ENCODE measurements at places on chromosomes 11 and 22.

GRCh38 chr11:118318124-118318523 is 13.6 kb downstream of the CD3E start:
- DNase-seq, result peak; percentile 21

DNA sequence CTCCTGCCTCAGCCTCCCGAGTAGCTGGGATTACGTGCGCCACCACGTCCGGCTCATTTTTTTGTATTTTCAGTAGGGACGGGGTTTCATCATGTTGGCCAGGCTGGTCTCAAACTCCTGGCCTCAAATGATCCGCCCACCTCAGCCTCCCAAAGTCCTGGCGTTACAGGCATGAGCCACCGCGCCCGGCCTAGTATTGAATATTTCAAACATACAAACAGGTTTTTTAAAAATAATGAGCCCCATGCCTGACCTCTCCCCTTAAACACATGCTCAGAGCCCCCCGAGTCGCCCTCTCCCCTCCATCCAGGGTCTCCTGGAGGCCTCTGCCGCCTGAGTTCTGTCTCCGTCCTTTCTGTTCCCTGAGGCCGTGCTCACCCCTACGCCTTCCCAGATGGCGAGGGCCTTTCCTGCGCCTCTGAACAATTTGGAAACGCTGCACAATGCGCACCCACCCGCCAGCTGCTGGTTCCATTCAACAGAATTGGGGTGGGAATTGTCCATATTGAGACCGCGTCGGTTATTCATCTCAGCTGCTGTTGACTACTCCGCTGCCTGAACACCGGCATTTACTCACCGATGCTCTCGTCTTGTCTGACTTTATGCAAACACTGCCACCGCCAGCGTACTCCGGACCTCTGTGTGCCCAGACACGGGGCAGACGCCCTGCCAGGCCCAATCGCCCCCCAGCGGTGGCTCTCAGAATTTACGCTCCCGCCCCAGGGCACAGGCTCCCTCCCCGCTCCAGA is 13.6 kb upstream of the RNH1 start:
- no peak for DNase-seq

DNA sequence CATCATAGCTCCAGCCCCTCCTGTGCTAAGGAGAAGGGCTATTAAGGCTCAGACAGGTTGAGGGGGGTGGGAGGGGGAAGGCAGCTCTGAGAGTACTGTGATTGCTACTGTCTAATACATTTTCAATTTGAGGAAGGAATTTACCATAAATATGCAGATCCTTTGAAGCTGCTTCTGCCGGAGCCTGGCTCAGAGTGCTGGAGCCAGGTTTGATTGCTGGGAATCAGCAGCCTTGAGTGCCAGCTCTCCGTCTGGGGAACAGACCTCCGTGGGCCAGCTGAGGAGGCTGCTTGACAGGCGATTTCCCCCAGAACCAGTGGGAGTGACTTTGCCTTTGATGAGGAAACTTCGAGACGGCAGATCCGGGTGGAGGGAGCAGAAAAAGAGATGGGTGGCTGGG is 141.7 kb upstream of the TBCEL start:
- no peak for DNase-seq

DNA sequence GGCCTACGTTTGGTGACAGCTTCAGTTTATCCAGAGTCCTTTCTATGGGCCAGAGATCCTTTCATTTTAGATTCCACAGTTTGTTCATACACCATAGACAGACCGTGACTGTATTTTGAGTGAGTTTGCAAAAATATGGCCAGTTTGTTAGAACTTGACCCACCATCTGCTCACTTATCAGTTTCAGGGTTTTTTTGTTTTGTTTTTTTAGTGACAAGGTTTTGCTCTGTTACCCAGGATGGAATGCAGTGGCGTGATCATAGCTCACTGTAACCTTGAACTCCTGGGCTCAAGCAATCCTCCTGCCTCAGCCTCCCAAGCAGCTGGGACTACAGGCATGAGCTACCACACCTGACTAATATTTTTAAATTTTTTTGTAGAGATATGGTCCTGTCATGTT is 9.1 kb upstream of the CKAP5 start:
- no peak for DNase-seq

GRCh38 chr11:29162491-29162890 is 854.3 kb downstream of the KCNA4 start:
- DNase-seq, result no peak

- no peak for DNase-seq
Measured at GRCh38 chr11:68266121-68266891, 5.5 kb downstream of the C11orf24 start.

- DNase-seq, result no peak
Measured at GRCh38 chr11:82995754-82996398, 75.8 kb downstream of the RAB30 start.

DNA sequence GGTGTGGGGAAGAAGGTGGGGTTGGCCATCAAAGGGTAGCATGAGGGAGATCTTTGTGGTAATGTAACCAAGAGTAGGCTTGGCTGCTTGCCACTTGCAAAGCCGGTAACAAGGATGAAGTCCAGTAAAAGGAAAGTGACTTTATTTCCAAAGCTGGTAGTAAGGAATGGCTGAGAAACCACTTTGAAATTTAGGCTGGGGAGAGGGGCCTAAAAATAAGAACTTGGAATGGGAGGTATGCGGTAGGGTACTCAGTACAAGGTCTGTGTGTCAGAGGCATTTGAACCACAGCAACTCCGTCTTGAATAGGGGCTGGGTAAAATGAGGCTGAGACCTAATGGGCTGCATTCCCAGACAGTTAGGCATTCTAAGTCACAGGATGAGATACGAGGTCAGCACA is 216.0 kb upstream of the ISX start:
- no peak for DNase-seq

DNA sequence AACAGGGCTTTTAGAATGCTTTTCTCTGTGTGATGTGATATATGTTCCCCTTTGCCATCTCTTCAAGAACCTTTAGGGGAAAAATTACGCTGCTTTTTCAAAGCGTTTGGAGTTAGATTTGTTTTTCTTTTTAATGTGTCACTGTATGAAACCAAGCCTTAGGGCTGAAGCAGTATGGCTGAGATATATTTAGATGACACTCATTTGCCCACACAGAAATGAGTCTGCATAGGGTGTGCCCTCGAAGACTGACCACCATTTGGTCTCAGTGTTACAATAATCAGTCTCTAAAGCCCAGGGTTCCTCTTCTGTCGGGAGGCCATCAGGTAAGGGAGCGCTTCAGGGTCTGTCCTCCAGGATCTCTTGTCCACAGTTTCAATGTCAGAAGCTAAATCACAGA is 213.0 kb upstream of the NCAM1 start:
- no peak for DNase-seq

- DNase-seq, result no peak
Measured at GRCh38 chr11:130109386-130109785, 39.7 kb downstream of the APLP2 start.

DNA sequence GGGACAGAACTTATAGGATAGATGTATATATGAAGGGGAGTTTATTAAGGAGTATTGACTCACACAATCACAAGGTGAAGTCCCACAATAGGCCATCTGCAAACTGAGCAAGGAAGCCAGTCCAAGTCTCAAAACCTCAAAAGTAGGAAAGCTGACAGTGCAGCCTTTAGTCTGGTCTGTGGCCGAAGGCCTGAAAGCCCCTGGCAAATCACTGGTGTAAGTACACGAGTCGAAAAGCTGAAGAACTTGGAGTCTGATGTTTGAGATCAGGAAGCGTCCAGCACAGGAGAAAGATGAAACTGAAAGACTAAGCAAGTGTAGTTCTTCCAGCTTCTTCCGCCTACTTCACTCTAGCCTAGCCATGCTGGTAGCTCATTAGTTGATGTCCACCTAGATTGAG is 799.6 kb upstream of the ARHGAP42 start:
- no peak for DNase-seq

DNA sequence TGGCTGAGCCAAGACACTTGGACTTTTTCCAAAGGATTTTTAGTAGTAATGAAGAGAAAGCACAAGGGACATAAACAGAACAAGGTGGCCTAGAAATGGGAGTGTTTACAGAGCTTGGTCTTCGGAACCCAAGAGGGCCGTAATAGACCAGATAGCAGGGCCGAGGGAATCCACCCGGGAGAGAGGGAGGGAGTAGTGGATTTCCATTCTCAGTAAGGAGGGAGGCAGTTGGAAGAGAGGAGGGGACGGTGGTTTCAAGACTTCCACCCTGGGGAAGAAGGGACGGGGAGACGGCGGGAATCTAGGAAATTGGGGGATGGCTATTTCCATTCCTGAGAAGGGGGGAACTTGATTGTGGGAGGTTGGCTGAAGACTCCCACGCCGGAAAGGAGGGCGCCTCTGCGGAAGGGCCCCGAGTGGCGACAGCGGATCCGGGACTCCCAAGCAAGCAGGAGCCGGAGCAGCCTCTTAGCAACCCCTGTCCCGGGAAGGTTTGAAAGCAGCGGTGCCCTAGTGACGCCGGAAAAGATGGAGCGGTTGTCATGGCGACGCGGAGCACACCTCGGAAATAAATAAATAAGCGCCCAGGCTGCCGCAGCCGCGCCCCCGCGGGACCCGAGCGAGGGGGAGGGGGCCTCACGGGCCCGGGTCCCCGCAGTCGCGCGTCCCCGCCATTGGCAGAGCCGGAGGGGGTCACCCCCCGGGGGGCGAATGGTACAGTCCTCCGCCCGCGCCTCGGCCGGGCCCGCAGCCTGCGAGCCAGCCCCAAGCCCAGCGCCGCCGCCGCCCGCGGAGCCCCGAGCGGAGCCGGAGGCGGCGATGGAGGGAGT is 31.6 kb downstream of the EIF3F start:
- peak; percentile 58 for DNase-seq

DNA sequence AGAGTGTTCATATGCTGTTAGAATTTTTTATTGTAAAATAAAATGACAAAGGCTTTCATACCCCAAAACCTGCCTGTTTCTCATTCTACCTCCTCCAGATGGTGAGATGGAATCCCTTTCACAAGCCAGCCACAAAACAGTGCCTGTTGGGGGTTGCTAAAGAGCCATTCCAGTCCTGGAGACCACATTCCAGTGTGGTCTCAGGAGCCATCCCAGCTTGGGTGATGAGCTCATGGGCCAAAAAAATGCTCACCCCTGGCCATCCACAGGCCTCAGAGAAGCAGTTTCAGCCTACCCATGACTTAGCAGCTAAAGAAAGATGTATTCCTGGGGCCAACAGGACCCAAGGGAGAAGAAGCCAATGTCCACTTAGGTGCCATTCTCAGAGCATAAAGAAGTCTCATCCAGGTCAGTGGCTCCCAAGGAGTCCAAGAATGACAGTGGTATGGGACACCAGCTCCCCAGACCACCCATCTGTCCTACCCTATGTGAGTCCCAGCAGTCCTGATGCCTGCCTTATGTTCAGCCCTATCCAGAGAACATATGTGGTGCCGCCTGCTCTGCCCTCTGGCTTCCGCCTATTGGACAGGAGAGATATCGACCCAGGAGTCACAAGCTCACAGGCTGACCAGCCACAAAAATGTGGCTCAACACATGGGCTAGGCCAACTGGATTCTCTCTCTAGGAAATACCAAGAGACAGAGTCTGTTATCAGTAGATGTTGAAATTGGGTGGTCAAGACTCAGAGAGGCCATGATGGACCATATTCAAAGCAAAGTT is 26.4 kb downstream of the C11orf91 start:
- no peak for DNase-seq

DNA sequence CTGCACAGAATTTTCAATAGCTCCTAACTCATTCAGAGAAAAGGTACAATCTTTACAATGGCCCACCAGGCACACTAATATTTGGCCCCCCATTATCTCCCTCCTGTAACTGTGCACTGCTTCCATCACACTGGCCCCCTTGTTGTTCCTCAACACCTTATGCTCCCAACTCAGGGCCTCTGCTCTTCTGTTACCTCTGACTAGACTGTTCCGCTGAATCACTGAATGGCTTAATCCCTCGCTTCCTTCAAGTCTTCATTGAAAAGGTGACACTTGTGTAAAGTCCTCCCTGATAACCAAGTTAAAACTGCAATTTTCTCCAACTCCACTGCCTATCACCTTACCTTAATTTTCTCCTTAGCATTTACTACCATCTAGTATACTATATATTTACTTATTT is 21.8 kb downstream of the PIK3C2A start:
- no peak for DNase-seq

DNA sequence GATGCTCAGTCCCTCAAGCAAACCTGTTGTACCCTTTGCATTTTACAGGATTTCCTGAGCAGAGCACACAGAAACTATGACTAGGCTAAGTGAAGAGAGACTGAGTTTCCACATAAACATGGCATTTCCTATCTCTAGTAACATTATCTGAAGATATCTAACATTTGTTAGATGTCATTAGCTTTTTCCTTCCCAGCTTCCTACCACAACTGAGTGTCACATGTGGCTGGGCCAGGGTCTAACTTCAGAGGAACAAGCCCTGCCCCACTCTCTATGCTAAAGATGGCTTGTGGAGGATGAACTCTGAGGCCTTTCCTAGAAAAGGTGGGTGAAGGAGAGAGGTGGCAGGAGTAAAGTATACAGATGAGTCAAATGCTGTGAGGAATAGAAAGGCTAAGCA is 16.5 kb downstream of the C22orf42 start:
- DNase-seq, result no peak

- DNase-seq, result no peak
Measured at GRCh38 chr22:38174626-38175025, 7.0 kb downstream of the PLA2G6 start.

DNA sequence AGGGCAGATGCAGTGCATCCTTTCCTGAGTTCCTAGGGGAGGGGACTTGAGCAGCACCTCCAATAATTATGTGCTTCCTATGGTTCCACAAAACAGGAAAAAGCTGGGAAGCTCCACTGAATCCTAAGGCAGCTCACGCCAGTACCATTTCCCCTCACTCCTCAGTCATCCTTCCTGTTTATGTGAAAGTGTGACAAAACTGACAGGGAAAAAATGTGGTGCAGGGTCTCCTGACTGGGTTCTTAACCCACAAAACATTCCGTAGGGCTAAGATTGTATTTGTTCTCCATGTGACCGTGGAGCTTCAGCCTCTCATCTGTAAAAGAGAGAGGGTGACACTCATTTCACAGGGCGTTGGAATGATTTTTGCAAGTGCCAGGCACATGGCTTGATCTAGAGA is 12.2 kb upstream of the LYVE1 start:
- DNase-seq, result no peak

DNA sequence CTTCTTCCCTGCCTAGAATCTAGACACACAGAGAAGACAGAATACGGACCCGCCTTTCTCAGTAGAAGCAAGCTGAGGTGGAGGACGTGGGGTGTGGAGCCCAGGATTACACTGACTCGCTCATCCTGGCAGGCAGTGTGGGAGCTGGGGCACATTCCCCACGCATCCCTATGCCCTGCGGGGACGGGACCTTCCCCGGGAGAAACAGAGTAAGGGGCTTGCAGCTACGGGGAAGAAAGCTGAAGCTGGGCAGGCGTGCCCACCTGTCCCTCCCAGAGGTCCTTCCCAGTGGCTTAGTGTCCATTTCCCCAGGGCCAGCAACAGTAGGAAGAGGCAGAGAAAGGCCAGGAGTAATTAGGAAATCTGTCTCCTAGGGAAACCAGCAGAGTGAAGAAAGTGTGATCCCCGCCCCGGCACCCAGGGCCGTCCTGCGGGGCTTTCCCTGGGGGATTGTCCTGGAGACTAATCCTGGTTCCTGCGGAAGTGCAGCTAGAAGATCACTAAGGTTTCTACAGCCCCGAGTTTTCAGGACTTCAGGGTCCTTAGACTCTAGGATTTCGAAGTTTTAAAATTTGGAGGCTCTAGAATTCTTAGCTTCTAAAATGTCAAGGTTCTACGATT is 7.8 kb downstream of the DNAJB13 start:
- DNase-seq, result no peak

GRCh38 chr11:79119491-79120284 is 321.1 kb downstream of the TENM4 start:
- DNase-seq, result peak; percentile 100

- no peak for DNase-seq
Measured at GRCh38 chr11:92692826-92693546, 276.5 kb upstream of the MTNR1B start.

- no peak for DNase-seq
Measured at GRCh38 chr11:59602432-59602831, 13.1 kb downstream of the OSBP start.

- DNase-seq, result no peak
Measured at GRCh38 chr11:58941838-58942237, 2.5 kb downstream of the GLYATL1 start.
